Breast epithelium (tissue), 4 donors: ENCODE measurements at places on chromosomes 2 and 18. TPM values are rescaled to one million over a fixed set of nuclear protein-coding genes. Genes with fewer than 3 reads are reported as not detected.

Gene GBX2
- not detected for total RNA-seq

GRCh38 chr2:85434696-85435095 is 16.2 kb downstream of the SH2D6 start:
- peaks cover 18% of the 10 kb centered on the region for H3K4me1 ChIP-seq
- H3K36me3 ChIP-seq: no peaks in the 10 kb centered on the region
- no peak overlapping the region for H3K4me3 ChIP-seq
- no peaks in the 10 kb centered on the region for H3K27me3 ChIP-seq
- no peak for DNase-seq

GRCh38 chr2:54757500-54757899 is 34.0 kb downstream of the EML6 start:
- H3K4me3 ChIP-seq: no peak overlapping the region
- H3K36me3 ChIP-seq: no peaks in the 10 kb centered on the region
- H3K4me1 ChIP-seq: no peaks in the 10 kb centered on the region
- DNase-seq: no peak
- H3K27me3 ChIP-seq: no peaks in the 10 kb centered on the region

DNA sequence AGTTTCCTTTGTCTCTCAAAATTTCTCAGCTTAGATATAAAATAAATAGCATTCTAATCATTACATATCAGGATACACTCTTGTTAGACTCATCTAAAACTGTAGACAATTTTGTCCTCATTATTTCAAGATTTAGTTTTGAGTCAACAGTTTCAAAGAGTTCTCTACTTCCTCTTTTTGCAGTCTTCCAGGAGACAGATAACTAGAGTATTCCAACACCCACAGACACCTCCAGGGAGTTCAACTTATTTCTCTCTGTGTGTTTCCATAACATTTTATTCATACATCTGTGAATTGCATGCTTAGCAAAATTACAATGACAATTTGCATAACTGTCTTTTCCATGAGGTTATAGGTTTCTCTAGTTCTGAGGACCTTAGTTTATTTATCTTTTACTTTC is 166.6 kb upstream of the HNMT start:
- H3K27me3 ChIP-seq: no peaks in the 10 kb centered on the region
- H3K27ac ChIP-seq: no peak overlapping the region
- H3K4me3 ChIP-seq: no peak overlapping the region
- no peak for DNase-seq

GRCh38 chr2:27231921-27232320 is 14.8 kb downstream of the CAD start:
- H3K27ac ChIP-seq: no peak overlapping the region
- H3K4me3 ChIP-seq: no peak overlapping the region
- H3K27me3 ChIP-seq: no peaks in the 10 kb centered on the region
- H3K4me1 ChIP-seq: no peaks in the 10 kb centered on the region
- peaks cover 12% of the 10 kb centered on the region for H3K36me3 ChIP-seq
- no peak for DNase-seq

DNA sequence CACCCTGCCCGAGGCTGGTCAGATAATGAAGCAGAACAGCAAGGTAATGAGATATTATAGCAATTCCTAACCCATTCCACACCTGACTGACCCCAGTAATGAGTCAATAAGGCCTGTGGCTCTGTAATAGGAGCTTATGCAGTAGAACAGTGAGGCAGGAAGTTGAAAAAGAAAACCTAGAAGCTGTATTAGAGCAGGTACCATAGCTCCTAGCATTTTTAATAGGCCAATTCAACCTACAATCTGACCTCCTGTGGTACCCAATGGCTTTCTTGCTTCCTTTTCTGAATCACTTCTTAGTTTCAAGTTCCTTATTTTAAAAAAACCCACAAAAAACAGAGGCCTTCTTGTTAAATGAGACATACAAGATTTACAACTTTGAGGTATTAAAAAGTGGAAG is 43.6 kb upstream of the MAP2 start:
- H3K27me3 ChIP-seq: no peaks in the 10 kb centered on the region

DNA sequence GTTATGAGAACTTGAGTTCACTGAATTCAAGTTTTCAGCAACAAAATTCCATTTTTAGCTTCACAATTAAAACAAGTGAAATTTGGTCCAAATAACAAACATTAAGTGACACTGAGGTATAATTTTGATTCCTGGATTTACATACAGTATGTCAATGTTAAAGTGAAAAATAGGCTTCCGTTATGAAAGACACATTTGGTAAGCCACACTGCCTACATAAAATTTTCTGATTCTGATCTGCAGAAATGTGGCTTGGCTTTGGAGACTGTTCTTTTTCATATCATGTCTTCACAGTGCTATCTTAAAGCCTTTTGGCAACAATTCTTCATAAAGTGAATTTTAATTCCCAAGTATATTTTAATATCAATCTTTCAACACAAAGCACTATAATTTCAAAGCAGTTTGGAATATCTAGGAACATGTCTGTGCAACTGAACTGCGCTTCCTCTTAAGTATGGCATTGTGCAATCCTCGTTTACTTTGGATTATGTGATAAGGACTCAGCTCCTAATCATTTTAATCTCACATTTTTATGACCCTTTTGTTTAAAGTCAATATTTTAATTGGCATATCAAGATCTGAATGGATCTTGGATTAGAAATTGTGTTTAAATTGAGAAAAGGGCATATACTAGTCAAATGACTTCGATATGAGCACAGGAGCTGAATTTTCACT is 60.0 kb downstream of the RBMS1 start:
- peaks cover 3% of the 10 kb centered on the region for H3K4me1 ChIP-seq
- no peaks in the 10 kb centered on the region for H3K36me3 ChIP-seq
- H3K4me3 ChIP-seq: no peak overlapping the region
- H3K27me3 ChIP-seq: no peaks in the 10 kb centered on the region
- H3K27ac ChIP-seq: no peak overlapping the region

Gene TNFAIP6
- 5.3 TPM for total RNA-seq

Gene MPHOSPH10
- 24.8 TPM for total RNA-seq

DNA sequence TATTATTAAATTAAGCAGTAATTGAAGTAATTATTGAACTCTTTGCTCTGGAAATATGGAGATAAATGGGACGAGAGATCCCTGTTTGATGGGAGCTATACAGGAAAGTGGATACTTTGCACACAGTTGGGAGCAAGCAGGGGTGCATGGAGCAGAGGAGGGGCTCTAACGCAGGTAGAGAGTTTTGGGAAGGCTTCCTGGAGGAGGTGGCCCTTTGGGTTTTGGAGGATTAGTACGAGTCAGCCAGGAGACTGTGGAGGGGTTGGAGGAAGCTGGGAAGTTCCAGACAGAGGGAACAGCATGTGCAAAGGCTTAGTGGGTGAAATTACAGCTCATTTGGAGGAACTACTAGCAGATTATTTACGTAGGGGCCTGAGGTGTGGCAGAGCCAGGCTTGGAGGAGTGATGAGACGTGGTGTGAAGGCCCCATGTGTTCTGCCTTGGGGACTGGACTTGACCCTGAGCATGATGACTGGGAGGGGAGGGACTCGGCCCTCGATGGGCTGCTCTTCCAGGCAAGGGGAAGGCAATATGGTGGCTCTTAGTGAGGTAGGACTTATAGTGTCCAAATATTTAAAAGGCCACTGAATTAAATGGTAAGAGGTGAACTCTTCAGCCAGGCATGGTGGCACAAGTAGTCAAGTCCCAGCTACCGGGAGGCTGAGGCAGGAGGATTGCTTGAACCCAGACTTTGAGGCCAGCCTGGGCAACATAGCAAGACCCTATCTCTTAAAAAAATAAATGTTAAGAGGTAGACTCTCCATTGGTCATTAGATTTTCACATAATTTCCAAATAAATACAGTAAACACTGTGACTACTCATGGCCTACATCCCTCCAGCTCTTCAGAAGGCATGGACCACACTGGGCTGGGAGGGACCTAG is 30.2 kb downstream of the GREB1 start:
- H3K27me3 ChIP-seq: no peaks in the 10 kb centered on the region
- H3K36me3 ChIP-seq: no peaks in the 10 kb centered on the region
- DNase-seq: no peak
- H3K4me3 ChIP-seq: no peak overlapping the region
- H3K4me1 ChIP-seq: no peaks in the 10 kb centered on the region

GRCh38 chr2:187187519-187187918 is 260.5 kb downstream of the CALCRL start:
- no peaks in the 10 kb centered on the region for H3K27me3 ChIP-seq
- no peak for DNase-seq
- no peak overlapping the region for H3K27ac ChIP-seq
- no peaks in the 10 kb centered on the region for H3K36me3 ChIP-seq
- H3K4me1 ChIP-seq: no peaks in the 10 kb centered on the region

Gene UGT1A7
- not detected for total RNA-seq

Gene SNTG2
- total RNA-seq: 6.0 TPM

Gene MSTN
- 0.66 TPM for total RNA-seq

- no peak overlapping the region for H3K4me3 ChIP-seq
- no peaks in the 10 kb centered on the region for H3K27me3 ChIP-seq
- DNase-seq: no peak
- H3K4me1 ChIP-seq: no peaks in the 10 kb centered on the region
- H3K36me3 ChIP-seq: no peaks in the 10 kb centered on the region
These were observed 111.2 kb downstream of the CLIP4 start for GRCh38 chr2:29226375-29226774.

DNA sequence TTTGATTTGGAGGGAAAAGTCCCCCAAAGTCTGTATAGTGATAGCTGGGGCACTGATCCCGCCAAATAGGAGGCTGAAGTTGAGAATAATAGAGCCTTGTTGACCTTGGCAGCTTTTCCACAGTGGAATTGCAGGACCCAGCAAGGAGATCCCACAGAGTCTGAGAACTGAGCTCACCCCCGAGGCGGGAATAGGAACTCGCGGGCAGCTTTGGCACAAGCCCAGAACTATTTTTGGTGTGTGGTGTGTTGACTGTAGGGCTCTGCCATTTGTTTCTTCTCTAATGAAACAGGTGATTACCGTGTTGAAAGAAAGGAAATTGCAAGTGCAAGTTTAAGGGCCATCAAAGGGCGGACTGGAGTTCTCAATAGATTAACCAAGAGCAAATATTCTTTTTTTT is 34.0 kb downstream of the SH3RF3 start:
- H3K27me3 ChIP-seq: no peaks in the 10 kb centered on the region
- H3K4me1 ChIP-seq: no peaks in the 10 kb centered on the region
- no peak overlapping the region for H3K27ac ChIP-seq
- H3K36me3 ChIP-seq: no peaks in the 10 kb centered on the region
- no peak overlapping the region for H3K4me3 ChIP-seq

DNA sequence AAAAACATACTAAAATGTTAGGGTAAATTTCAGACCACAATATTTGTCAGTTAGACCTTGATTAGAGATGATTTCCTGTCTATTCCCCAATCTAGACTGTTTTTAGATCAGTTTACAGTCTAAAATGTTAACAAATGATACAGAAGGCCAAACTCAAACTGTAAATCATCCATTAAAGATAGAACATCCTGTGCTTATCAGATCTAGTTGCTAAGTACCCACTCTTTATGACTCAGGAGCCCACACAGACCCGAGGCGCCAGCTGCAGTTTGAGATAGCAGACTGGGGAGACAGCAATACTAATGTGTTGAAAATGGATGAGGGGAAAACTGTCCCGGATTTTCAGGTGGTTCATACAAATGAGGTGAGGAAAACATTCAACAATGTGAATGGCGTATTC is 113.3 kb downstream of the SCG2 start:
- H3K27me3 ChIP-seq: no peaks in the 10 kb centered on the region
- DNase-seq: no peak
- H3K4me1 ChIP-seq: no peaks in the 10 kb centered on the region
- H3K27ac ChIP-seq: no peak overlapping the region

DNA sequence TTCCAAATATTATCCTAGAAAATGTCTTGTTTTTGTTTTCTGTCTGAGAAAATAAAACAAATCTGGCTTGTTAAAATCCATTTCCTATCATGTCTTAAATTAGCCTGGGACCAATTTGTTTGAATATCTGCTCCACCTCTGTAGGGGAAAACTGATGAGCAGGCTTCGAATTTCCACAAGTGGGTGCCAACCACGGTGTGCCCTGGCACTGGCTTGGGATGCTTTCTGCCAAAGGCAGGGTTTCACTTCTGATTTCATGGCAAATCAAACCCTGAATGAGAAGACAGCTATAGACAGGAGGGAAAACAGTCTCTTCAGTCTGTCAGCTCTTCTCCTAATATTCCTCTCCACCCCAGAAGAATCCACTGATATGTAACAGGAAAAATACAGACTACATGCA is 33.7 kb upstream of the STAT4 start:
- no peak for DNase-seq
- no peak overlapping the region for H3K4me3 ChIP-seq
- H3K36me3 ChIP-seq: no peaks in the 10 kb centered on the region
- H3K4me1 ChIP-seq: no peaks in the 10 kb centered on the region
- no peaks in the 10 kb centered on the region for H3K27me3 ChIP-seq

DNA sequence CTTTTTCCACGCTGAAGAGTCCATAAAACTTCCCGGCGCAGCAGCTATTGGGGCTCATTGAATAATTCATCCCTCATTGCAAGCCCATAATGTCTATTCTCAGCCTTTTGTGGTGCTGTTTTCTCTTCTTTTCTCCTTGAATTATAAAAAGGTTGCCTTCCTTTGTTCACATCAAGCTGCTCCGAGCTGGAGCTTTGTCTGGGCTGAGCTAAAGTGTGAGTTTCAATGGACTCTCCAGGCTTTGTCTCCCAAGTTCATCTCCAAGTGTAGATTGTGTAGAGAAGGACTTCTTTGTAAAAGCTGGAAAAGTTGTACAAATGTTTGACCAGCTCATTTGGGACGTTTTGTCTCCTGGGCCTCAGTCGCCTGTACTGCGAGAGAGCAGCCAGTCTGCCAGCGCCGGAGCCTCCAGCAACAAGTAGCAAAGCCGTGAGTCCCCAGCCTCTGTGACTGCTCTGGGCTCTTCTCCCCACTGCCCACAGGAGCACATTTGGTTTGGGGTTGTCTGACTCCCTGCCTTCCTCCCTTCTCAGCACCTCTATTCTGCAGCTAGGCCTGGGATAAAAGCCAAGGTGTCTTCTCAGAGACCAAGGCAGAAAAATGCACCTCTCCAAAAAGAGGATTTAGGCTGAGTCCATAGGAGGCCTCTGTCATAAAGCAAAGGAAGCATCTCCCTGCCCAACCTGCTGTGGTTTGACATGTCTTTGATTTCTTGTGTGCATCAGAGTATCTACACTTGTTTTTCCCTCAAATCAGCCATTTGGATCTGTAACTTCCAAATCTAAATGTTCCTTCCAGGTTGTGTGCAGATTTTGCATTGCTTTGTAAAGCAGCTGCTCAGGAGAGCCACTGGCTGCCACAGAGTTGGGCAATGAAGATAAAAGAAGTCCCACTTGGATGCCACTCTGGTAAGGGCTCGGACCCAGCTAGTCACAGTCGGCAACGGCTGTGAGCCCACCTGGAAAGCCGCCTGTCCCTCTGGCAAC is 6.4 kb downstream of the PAX3 start:
- no peak overlapping the region for H3K27ac ChIP-seq
- H3K27me3 ChIP-seq: peaks cover 4% of the 10 kb centered on the region
- DNase-seq: no peak
- no peak overlapping the region for H3K4me3 ChIP-seq

Gene MOGAT1
- total RNA-seq: not detected

Gene CTAGE1
- not detected for total RNA-seq

Gene TRAK2
- 35.4 TPM for total RNA-seq

- H3K4me1 ChIP-seq: no peaks in the 10 kb centered on the region
- DNase-seq: no peak
- no peaks in the 10 kb centered on the region for H3K27me3 ChIP-seq
- H3K36me3 ChIP-seq: no peaks in the 10 kb centered on the region
- no peak overlapping the region for H3K4me3 ChIP-seq
These were observed 52.4 kb upstream of the PTMA start for GRCh38 chr2:231655894-231656293.

- no peak overlapping the region for H3K27ac ChIP-seq
- H3K4me3 ChIP-seq: no peak overlapping the region
- H3K27me3 ChIP-seq: no peaks in the 10 kb centered on the region
- DNase-seq: no peak
- H3K4me1 ChIP-seq: no peaks in the 10 kb centered on the region
These were observed 886.3 kb downstream of the SLC4A3 start for GRCh38 chr2:220513573-220514288.

Gene CXCR1
- 0.16 TPM for total RNA-seq

Gene LOXHD1
- 0.59 TPM for total RNA-seq
